NCI-H1417 treated with DMSO at 0.1 percent for 48 hours (cell line): ENCODE measurements at places on chromosomes 13 and 19.

DNA sequence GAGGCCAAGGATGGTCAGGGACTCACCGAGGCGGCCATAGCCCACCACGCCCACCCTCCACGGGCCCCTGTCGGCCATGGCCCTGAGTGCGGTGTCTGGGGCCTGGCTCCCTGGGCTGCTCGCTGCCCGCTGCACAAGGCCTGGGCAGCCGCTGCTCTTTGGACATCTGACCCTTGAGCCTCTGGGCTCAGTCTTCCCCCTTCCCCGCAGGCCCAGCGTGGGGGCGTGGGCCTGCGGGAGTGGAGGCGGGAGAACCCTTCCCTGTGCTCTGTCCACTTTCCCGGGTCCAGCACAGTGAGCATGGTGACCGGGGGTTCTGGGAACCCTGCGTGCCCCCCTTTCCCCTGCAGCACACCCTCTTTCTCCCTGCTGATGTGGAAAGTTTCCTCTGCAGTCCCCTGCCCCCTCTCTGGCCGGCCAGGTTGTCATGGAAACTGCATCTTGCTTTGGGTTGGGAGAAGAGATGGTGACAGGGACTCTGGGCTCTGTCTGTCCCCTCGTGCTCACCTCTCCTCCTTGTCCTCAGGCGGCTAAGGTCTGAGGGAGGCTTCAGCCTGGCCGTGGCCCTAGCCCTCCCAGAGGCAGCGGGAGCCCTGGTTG is at the start of gene ASPDH:
Gene ASPDH (minus strand): TSS at position 168 of the 600 bp plus-strand sequence. CDS start 90 bp downstream, at position 78.
- no peak for DNase-seq

DNA sequence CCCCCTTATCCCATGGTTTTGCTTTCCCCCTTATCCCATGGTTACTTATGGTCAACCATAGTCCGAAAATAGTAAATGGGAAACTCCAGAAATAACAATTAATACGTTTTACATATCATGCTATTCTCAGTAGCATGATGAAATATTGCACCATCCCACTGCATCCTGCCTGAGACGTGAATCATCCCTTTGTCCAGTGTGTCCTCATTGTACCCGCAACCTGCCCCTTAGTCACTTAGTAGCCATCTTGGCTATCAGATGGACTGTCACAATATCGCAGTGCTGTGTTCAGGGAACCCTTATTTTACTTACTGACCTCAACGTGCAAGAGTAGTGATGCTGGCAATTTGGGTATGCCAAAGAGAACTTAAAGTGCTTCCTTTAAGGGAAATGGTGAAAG is 10.5 kb upstream of the NBEA start:
- no peak for DNase-seq

- no peak for DNase-seq
Observed at GRCh38 chr13:30141775-30142485, 165.4 kb downstream of the KATNAL1 start.

GRCh38 chr13:51305271-51305967 is 34.1 kb upstream of the SERPINE3 start:
- no peak for DNase-seq

DNA sequence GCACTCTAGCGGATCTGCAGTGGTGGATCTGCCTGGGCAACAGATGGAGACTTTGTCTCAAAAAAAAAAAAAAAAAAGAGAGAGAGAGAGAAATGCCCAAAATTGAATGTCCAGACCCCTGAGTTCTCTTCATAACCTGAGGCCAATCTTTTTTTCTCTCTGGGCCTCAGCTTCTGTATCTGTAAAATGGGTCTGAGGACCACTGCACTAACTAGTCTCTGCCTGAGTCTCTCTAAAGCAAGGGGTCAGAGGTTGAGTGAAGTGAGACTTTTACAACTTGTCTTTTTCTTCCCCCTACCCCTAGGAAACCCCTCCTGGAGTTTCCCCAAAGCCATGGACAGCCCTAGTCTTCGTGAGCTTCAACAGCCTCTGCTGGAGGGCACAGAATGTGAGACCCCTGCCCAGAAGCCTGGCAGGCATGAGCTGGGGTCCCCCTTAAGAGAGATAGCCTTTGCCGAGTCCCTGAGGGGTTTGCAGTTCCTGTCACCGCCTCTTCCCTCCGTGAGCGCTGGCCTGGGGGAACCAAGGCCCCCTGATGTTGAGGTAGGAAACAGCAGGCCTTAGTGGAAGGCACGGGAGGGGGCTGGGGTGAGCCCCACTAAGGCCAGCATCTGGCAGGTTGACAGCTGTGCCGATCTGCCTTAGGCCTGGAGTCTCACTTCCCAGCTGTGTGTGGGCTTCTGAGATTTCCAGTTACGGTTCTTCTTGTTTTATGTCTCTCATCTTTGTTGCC is 1.8 kb downstream of the TMEM91 start:
- no peak for DNase-seq

DNA sequence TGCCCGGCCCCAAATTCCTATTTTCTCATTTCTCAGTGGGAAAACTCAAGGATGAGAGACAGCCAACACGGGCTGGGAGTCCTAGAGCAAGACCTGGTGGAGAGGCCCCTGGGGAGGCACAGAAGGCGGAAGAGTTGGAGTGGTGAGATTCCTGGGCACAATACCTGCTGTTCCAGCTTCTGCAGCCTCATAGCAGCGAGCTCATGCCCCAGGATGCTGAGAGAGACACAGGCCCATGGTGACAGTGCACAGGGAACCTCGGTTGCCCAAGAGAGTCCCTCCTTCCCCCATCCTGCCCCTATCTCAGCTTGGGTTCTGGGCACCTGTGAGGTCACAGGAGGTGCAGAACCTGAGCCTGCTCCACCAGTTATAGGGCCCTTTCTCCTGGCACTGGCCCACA is 1.4 kb downstream of the TULP2 start:
- DNase-seq, result no peak

DNA sequence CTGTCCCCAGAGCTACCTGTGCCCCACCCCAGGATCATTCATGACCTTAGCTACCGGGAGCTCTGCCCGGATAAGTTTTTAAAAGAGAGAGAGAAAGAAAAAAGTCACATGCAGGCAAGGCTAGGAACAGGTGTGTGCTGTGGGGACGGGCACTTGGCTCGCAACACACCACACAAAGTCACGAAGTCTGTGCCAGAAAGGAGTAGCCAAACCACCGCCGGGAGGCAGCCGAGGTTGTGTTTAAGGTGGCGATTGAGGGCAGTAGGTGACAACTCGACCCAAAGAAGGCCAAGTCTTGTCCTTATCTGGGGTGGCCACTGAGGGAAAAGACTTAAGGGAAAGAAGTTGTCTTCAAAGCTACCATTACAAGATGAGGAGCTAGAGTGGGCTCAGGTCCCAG is 4.6 kb upstream of the TSHZ3 start:
- DNase-seq, result no peak

GRCh38 chr19:38741670-38742069 is 2.6 kb downstream of the CAPN12 start:
- DNase-seq, result no peak

GRCh38 chr19:46913198-46913851 is 52.5 kb downstream of the ARHGAP35 start:
- DNase-seq, result no peak

DNA sequence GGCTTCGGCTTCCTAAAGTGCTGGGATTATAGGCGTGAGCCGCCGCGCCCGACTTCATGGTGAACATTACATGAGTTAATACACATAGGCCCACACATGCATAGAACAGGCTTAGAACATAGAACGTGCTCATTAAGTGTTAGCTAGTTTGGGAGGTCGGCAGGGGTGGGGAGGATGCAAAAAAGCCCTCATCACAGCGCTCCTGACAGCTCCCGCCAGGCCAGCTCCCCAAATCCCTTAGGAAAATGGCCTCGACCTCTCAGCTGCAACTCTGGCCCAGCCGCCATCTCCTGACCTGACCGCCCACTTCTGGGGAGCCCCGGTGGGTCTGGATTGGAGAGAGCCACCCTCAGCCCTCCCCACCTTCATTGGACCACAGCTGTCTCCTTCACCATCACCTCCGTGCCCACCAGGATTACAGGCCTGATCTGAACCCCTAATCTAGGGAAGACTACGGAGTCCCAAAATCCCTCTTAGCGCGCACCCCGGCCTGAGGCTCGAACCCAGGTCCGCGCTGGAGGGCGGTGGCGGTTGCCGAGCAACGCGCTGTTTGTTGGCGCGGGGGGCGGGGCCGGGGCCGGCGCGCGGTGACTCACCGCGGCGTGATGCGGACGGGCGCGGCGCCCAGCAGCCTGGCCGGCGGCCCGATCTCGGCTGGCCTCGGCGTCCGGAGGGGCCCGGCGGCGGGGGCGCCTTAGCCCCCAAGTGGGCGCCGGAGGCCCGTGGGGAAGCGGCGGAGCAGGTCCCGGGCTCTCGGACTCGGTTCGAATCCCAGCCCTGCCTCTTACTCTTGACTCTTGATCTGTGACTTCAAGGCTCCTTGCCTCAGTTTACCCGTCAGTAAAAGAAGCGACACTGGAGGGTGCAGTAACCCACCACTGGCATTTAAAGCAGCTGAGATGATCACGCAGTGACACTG is 26.7 kb upstream of the NANOS3 start:
- no peak for DNase-seq

- no peak for DNase-seq
Observed at GRCh38 chr19:14467816-14468215, 7.3 kb downstream of the PTGER1 start.

GRCh38 chr13:43475140-43475539 is 311.6 kb downstream of the ENOX1 start:
- no peak for DNase-seq

DNA sequence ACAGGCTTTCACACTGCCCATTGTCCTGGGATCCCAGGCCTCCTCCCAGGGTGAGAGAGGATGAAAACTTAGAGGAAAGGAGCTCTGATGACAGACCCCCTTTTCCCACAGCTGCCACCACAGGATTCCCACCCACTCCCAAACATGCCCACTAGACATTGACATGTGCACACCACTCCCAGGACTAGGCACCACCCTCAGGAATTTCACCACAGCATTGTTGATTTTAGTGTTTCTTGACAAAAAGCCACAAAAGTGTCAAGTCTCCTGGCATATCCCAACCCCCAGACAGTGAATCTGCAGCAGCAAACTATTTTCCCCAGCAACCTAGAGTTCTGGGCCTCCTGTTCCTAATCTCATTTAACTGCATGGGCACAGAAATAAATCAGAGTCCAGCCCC is 10.1 kb downstream of the ZNF714 start:
- no peak for DNase-seq

DNA sequence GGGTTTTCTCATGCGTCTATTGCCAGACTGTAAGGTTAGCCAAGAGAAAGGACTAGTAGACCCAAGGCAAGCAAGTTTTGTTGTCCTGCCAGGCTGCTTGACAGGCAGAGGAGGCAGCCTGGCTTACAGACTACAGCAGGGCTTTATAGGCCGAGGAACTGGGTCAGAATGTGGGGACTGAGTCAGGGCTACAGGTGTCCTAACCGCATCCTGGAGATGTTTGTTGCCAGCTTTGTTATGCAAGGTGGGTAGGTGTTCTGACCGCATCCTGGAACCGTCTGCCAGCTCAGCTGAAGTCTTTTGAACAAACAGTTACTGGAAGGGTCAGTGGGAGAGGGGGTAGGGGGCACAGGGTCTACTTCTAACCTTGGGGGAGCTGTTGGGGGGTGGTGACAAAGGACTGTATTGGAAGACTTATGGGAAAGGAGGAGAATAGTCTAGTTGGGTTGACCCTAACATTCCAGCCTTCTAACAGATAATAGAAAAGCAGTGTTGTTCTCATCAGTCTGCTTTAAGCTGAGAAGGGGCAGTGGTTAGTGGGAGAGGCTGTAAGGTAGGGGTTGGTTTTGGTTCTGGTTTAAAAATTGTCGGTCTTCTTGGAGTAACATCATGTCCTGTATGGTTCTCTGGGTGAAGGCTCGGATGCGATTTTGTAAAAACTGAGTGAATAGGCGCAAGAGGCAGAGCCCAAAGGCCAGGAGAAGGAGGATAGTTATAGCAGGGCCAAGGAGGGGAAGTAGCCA is 913.8 kb upstream of the SLITRK5 start:
- no peak for DNase-seq

DNA sequence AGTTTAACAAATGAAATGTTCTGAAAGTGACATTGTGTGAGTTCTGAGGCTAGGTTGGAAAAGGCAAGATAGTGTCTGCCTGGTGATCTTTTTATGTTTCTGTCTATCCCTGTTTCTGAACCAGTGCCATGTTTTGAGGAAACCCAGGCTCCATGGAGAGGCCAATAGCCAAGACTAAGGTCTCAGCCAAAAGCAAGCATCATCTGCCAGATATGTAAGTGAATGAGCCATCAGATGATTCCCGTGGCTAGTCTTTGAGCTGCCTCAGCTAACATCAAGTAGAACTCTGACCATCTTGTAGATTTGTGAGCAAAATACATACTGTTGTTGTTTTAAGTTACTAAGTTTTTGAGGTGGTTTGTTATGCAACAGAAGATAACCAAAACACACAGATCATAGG is 19.6 kb upstream of the CCNA1 start:
- no peak for DNase-seq

DNA sequence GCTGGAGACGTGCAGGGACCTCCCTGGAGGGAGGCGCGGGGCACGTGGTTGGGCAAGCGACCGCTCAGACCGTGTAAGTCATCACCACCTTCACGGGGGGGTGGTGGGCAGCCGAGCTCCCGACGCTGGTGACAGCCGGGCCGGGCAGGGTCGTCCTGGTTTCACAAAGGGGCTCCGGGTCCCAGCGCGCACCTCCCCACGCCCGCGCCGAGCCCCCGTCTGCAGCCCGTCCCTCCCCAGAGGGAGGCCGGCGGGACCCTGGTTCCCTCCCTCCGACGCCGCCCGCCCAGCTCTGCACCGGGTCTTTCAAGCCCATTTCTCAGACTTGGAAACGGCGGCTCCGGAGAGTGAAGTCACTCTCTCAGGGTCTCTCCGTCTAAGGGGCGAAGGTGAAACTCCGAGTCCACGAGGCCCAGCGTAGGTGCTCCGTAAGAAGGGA is 729 bp upstream of the ARID3A start:
- DNase-seq, result peak; percentile 67

- DNase-seq, result no peak
Observed at GRCh38 chr19:4173479-4174212, 8.7 kb downstream of the SIRT6 start.

GRCh38 chr19:28542394-28543243 is 670.3 kb downstream of the UQCRFS1 start:
- no peak for DNase-seq

GRCh38 chr19:16343156-16343555 is 18.5 kb downstream of the KLF2 start:
- DNase-seq, result no peak
